ENCODE measurements at places on chromosomes 3 and 15.

GRCh38 chr3:195876297-195877064 lies 31.9 kb downstream of the TNK2 start:
- peak; percentile 32 for DNase-seq

GRCh38 chr3:82088749-82089148 lies 327.3 kb upstream of the GBE1 start:
- no peak for DNase-seq

DNA sequence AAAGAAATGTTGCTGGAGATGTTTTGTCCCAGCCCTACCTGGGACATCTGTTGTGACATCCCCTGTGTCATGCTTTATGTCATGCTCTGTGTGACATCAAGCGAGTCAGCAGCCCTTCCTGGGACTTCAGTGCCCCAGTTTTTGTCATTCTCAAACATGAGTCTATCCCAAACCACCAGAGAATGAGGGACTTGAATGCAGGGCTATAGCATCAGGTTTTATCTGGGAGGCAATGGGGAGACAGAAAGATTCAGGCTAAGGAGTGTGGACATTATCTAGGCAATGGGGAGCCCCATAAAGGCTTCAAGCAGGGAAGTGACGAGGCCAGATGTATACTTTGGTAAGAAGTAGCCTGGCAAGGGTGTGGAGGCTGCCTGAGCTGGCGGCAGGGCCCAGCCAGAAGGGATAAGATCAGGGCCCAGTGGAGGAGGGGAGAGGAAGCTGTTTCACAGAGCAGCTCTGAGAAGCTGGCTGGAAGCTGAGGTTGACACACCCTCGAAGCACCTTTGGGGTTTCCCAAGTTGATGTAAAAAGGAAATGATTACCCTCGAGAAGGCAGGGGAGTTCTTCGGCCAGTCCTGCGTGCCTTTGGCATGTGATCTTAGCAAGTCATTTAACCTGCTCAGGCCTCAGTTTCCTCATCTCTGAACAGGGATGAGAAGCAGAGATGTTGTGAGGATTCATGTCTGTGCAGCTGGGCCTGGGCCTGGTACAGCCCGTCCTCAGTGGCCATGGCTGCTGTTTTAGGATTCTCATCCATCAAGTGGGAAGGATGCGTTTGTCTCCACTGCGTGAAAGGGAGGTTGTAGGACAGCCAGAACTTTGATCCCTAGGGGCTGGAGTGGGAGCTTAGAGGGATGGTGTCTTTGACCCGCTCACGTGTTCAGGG lies 34.3 kb downstream of the IRAK2 start:
- peak; percentile 38 for DNase-seq

DNA sequence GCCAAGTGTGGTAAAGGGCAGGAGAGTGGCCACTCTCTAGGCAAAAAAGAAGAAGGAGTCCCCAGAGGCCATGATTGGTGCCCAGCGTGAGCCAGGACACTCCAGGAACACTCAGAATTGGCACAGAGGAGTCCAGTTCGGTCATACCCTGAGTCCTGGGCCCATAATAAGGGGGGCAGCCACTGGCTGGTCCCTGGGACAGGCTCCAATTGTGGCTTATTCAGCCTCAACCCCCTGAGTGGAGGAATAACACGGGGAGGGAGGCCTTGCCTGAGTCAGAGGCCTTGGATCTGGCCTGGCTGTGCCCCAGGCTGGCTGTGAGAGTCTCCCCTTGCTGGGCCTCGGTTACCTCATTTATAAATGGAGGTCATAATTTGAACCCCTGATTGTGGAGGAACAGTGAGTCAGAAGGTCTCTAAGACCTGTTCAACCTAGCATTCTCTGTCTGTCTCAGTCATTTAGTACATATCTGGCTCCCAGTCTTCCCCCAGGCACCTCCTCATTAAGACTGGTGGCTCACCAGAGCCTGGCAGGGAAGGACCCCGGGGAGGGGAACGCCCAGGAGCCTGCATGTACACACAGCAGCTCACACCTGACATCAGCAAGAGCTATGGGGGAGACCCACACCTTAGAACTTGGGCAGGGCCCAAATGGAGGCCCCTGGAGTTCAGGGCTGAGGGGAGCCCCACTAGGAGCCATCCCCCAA lies 95.9 kb upstream of the ATP2B2 start:
- no peak for DNase-seq

DNA sequence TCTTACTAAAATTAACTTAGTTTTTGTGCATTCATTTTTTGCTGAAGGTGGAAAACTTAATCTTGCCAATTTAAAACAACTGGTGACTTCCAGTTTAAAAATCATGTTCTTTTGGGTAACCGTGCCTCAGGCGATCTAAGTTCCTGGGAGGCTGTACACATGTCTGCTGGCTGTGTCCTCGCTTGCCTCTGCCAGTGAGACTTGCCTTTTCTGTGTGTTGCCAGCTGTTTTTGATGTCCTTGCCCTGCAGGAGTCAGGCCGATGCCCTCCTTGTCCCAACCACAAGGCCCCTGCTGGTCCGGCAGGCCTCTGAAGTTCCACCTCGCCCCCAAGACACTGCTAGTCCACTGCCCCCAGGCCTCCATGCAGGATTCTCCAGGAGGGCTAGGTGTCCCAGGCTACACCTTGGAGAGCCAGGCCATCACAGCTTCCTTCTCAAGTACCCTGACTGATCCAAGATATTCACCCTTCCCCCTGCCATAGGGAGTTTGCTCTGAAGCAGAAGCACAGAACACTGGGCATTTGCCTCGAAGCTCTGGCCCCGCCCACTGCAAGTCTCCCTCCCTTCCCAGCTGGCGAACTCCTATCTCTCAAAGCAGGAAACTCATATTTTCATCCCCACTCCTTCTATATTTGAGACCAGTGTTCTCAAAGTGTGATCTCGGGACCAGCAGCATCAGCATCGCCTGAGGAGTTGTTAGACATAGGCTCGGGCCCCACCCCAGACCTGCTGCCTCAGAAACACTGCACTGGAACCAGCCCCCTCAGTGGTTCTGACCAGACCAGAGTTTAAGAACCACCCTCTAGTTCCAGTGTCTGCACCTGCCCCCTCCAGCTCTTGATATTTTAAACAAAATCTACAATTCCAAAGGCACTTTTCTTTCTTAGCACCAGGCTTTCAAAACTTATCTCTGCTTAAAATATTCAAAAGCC lies 185.8 kb upstream of the UBE2E1 start:
- DNase-seq, result no peak

Data from natural killer cell (primary cell).